Sigmoid colon (tissue), 7 donors: ENCODE measurements at places on chromosomes 4 and X.
A peak's percentile ranks its signal among the peaks of the same experiment; 100 is the strongest.

GRCh38 chrX:19673375-19674040 lies 158.2 kb upstream of the MAP3K15 start:
- peak; percentile 84 for DNase-seq

DNA sequence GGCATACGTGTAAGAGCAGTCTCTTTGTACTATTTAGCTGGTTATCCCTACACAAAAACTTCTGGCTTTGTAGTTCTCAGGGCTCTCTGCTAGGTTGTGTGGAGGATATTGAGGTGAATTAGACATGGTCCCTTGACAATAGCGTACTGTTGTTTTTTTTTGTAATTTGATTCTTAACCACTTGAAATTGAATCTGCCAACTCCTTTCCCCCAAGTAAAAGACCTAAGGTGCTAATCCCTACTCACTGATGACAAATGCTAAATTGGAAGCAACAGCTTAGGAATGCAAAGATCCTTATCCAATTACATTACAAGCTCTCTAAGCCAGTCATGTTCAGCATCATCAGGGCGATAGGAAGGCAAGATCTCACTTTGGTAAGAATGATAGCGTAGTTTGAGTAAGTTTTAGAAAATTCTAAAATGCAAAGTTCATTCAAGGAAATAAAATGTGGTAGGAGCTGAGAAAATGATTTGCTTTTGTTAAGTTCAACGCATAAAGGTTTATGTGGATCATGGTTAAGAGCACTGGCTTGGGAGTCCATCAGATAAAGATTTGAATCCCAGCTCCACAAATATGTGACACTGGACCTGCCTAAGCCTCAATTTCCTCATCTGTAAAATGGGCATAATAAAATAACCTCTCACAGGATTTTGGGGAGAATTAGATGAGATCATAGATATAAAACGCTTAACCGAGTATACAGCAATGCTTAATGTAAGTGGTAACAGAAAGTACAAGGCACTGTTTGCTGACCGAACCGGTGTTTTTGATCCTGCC lies 39.3 kb downstream of the DOCK11 start:
- no peak for DNase-seq

DNA sequence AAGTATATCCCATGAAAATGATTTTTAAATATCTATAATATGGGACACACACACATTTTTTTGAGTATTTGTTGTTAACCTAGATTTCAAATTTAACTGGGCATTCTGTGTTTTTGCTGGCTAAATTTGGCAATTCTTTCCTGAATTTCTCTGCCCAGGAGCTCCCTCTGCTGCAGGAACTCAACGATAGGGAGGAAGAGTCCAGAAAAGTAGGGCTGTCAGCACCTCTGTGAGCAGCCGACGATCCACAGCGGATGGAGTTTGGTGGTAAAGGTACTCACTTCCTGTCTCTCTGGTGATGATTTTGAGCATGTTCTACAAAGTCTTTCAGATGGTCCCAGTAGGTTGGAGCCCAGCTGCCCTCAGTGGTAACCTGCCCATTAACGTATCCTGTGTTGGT lies 23.1 kb upstream of the TMEM184C start:
- no peak for DNase-seq

DNA sequence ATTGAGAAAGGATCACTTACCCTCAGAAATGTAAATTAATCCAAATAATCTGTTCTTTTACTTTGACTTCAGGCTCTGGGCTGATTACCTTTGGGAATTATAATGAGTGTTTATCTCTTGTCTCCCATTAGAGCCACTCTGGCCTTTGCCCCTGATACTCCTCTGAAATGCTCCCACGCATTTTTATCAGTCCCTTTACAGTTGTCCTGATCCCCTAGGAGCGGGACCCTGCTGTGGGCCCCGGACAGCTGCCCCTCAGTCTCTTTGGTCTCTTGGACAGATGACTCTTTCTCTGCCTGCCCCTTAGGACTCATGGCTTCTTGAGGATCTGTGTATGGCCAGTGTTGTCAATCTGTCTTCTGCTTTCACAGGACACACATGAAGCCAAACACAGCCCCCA lies 1.0 kb upstream of the TRIM75 start:
- DNase-seq: no peak
